ENCODE measurements at places on chromosomes 11 and 22. TPM values are rescaled to one million over a fixed set of nuclear protein-coding genes. Genes with fewer than 3 reads are reported as not detected.
A peak's percentile ranks its signal among the peaks of the same experiment; 100 is the strongest.

The MS4A15 gene
- 0.88 TPM for total RNA-seq

The RIBC2 gene
- total RNA-seq, result 0.48 TPM

The ZNF214 gene
- total RNA-seq, result 3.3 TPM

The KRTAP5-1 gene
- total RNA-seq, result not detected

The TCN1 gene
- 54.1 TPM for total RNA-seq

The VEGFB gene
- 30.5 TPM for total RNA-seq

The ADM2 gene
- total RNA-seq, result 4.1 TPM

The RAB1B gene
- total RNA-seq, result 87.9 TPM

The SNX19 gene
- 63.9 TPM for total RNA-seq

DNA sequence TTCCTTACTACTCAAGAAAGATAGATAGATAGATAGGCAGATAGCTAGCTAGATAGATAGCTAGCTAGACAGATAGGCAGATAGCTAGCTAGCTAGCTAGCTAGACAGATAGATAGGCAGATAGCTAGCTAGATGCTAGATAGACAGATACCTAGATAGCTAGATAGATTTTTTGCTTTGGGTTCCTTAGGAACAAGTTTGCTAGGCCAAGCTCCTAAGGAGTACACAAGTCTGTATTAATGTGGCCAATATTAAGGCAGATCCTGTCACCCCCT is 61.7 kb upstream of the VPREB1 start:
- peaks cover 35% of the 10 kb centered on the region for H3K27me3 ChIP-seq
- no peak overlapping the region for H3K27ac ChIP-seq
- no peak for DNase-seq

GRCh38 chr11:115430345-115430744 is 73.9 kb downstream of the CADM1 start:
- no peaks in the 10 kb centered on the region for H3K36me3 ChIP-seq
- H3K4me3 ChIP-seq, result no peak overlapping the region
- no peak for DNase-seq
- no peaks in the 10 kb centered on the region for H3K4me1 ChIP-seq

GRCh38 chr11:70668204-70669202 is 270.2 kb downstream of the CTTN start:
- H3K4me3 ChIP-seq, result no peak overlapping the region
- H3K27me3 ChIP-seq, result peaks cover 9% of the 10 kb centered on the region
- no peak for DNase-seq

- H3K36me3 ChIP-seq, result no peaks in the 10 kb centered on the region
- H3K4me1 ChIP-seq, result peaks cover 3% of the 10 kb centered on the region
- no peak for DNase-seq
- H3K27ac ChIP-seq, result no peak overlapping the region
- H3K4me3 ChIP-seq, result no peak overlapping the region
These were observed 10.2 kb downstream of the BCR start for GRCh38 chr22:23190526-23190925.

GRCh38 chr11:17744151-17744940 is 9.8 kb downstream of the KCNC1 start:
- no peaks in the 10 kb centered on the region for H3K36me3 ChIP-seq
- no peak overlapping the region for H3K4me3 ChIP-seq
- no peak for DNase-seq
- peaks cover 12% of the 10 kb centered on the region for H3K27me3 ChIP-seq
- H3K4me1 ChIP-seq, result no peaks in the 10 kb centered on the region
- no peak overlapping the region for H3K27ac ChIP-seq

GRCh38 chr11:73591743-73592142 is 6.2 kb downstream of the FAM168A start:
- H3K27ac ChIP-seq, result no peak overlapping the region
- no peak for DNase-seq
- H3K4me1 ChIP-seq, result no peaks in the 10 kb centered on the region
- no peaks in the 10 kb centered on the region for H3K27me3 ChIP-seq
- H3K36me3 ChIP-seq, result no peaks in the 10 kb centered on the region
- no peak overlapping the region for H3K4me3 ChIP-seq

- H3K4me3 ChIP-seq, result no peak within 1 kb of the TSS
- DNase-seq, result no peak
- no peaks in the 10 kb centered on the region for H3K27me3 ChIP-seq
- H3K27ac ChIP-seq, result peak within 1 kb of the TSS; percentile 98
- H3K36me3 ChIP-seq, result no peaks in the 10 kb centered on the region
- peaks cover 6% of the 10 kb centered on the region for H3K4me1 ChIP-seq
These were observed at the start of gene LPXN for GRCh38 chr11:58575377-58576020. LPXN (minus strand) TSS chr11:58575856; CDS start chr11:58575772, 84 bp downstream.

DNA sequence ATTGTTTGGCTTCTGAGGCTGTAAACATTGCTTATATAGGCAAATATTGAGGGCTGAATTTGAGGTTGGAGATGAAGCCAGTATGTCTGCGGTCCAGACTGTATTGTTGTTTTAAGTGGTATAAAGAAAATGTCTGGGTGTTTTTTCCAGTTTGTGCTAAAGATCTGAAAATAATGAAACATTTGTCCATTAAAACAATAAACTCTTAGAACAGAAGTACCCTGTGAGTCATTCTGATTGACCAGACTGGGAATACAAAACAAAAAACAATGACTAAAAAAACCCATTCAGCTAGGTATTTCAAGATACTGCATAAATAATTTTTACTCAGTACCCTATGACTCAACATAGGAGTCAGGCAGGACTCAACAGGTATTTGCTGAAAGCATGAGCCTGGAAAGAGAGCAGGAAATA is 20.4 kb downstream of the ALKBH8 start:
- H3K36me3 ChIP-seq, result no peaks in the 10 kb centered on the region
- H3K27me3 ChIP-seq, result no peaks in the 10 kb centered on the region
- no peak for DNase-seq
- no peak overlapping the region for H3K27ac ChIP-seq
- H3K4me1 ChIP-seq, result no peaks in the 10 kb centered on the region

DNA sequence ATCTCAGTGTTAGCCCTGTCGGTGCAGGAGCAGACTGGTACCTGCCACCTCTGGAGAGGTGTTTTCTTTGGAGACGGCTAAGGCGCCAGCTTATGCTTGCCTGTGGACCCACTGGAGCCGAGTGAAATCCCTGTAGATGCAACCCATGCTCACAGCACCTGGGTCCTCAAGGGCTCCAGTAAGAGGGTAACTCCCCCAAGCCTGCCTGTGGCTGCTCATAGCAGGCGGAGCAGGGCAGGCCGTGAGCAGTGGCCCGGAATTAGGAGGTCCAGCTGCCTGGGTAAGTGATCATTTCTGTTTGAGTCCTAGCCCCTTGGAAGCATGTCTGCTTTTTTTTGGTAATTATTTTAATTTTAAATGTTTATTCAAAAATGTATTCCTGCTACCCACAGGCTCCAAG is 43.8 kb downstream of the NAT10 start:
- no peak overlapping the region for H3K4me3 ChIP-seq
- H3K27me3 ChIP-seq, result no peaks in the 10 kb centered on the region
- H3K27ac ChIP-seq, result no peak overlapping the region
- no peak for DNase-seq
- no peaks in the 10 kb centered on the region for H3K36me3 ChIP-seq

- no peaks in the 10 kb centered on the region for H3K27me3 ChIP-seq
- H3K4me1 ChIP-seq, result no peaks in the 10 kb centered on the region
- no peaks in the 10 kb centered on the region for H3K36me3 ChIP-seq
- DNase-seq, result no peak
- H3K27ac ChIP-seq, result no peak overlapping the region
These were observed 364.7 kb downstream of the METTL15 start for GRCh38 chr11:28472904-28473303.

- no peaks in the 10 kb centered on the region for H3K27me3 ChIP-seq
- no peak overlapping the region for H3K27ac ChIP-seq
- H3K4me3 ChIP-seq, result no peak overlapping the region
- no peaks in the 10 kb centered on the region for H3K36me3 ChIP-seq
- no peaks in the 10 kb centered on the region for H3K4me1 ChIP-seq
These were observed 110.9 kb downstream of the ARL14EP start for GRCh38 chr11:30433831-30434230.

- peaks cover 8% of the 10 kb centered on the region for H3K4me1 ChIP-seq
- H3K4me3 ChIP-seq, result no peak overlapping the region
- H3K27ac ChIP-seq, result no peak overlapping the region
- H3K36me3 ChIP-seq, result no peaks in the 10 kb centered on the region
- no peak for DNase-seq
These were observed 29.3 kb downstream of the RPUSD4 start for GRCh38 chr11:126181939-126182730.

- no peak overlapping the region for H3K4me3 ChIP-seq
- H3K27ac ChIP-seq, result no peak overlapping the region
- no peaks in the 10 kb centered on the region for H3K36me3 ChIP-seq
- DNase-seq, result no peak
- no peaks in the 10 kb centered on the region for H3K4me1 ChIP-seq
These were observed 293.8 kb downstream of the CTTN start for GRCh38 chr11:70692131-70692530.

- H3K27ac ChIP-seq, result no peak overlapping the region
- DNase-seq, result no peak
- H3K36me3 ChIP-seq, result no peaks in the 10 kb centered on the region
These were observed 5.9 kb upstream of the BATF2 start for GRCh38 chr11:65002706-65003105.

- no peaks in the 10 kb centered on the region for H3K36me3 ChIP-seq
- DNase-seq, result no peak
These were observed 96.2 kb upstream of the TEAD1 start for GRCh38 chr11:12577725-12578644.

GRCh38 chr11:45079075-45079444 is 67.4 kb upstream of the PRDM11 start:
- no peaks in the 10 kb centered on the region for H3K4me1 ChIP-seq
- DNase-seq, result no peak
- H3K4me3 ChIP-seq, result no peak overlapping the region
- peaks cover 10% of the 10 kb centered on the region for H3K27me3 ChIP-seq

- no peak overlapping the region for H3K27ac ChIP-seq
- H3K27me3 ChIP-seq, result no peaks in the 10 kb centered on the region
- no peaks in the 10 kb centered on the region for H3K4me1 ChIP-seq
- no peak overlapping the region for H3K4me3 ChIP-seq
- DNase-seq, result no peak
These were observed 890.5 kb downstream of the BRD1 start for GRCh38 chr22:48937032-48937639.

Data from hepatocyte (in vitro differentiated cells).